ENCODE measurements at places on chromosomes 3 and 15.

GRCh38 chr3:137694836-137695235 lies 69.3 kb upstream of the SOX14 start:
- no peak for DNase-seq

GRCh38 chr15:76380249-76380648 lies 43.7 kb downstream of the ISL2 start:
- DNase-seq: peak; percentile 29

DNA sequence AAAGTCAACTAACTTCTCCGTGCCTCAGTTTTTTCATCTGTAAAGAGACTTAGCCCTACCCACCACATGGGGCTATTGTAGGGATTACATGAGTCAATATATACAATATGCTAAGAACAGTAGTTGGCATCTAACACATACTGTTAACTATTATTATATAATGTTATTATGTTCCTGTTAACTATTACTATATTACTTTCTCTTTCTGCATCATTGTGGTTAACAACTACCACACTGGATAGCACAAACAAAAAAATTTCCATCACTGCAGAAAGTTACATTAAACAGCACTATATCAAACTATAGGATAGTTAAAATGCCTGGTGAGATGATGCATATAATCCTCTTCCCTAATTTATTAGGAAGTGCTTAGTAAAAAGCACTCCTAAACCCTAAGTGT lies 23.7 kb downstream of the STAG1 start:
- no peak for DNase-seq

DNA sequence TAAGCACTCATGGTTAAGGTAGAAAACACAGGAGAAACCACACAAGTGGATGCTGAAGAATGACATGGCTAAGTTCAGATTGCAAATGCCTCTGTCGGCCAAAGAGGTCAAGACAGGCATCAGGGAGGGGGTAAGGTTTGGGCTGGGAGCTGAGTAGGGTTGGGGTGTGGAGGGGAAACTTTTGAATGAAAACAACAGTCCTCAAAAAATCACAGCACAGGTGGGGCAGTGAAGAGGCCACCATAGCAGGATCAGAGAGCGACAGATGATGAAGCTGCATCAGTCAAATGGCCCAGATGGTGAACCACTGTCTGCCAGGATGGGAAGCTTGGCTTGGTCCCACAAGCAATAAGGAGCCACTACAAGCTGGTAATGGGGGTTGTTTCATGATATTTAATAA lies 74.9 kb downstream of the ADCY5 start:
- DNase-seq: no peak

DNA sequence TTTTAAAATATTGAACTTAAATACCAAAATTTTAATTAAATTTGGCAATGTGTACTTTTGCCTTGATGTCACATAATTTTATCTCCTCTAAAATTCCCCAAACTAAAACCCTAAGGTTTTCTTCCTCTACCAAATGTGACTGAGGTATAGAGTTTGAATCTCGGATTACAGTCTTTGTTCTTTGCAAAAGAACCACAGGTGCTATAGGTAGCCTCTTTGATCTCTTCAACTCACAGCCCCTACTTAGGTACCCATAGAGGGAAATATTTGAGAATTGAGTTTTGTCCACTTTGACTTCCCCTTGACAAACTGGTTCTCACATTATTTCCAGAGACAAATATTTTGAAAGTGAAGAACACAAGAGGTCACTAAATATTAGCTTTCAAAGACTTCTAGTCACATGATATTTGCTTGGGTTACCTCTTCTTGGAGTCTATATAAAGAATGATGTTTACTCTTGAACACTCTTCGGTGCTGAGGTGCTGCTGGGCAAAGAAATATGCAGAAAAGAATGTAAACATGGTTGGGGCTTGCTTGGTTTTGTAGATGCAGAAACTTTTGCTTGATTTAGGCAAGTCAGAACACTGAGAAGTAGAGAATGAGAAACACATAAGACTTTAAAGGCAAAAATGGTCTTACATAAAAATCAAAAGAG lies 120.8 kb upstream of the MCTP2 start:
- no peak for DNase-seq

- DNase-seq: no peak
Observed at GRCh38 chr15:85751291-85752123, 43.2 kb downstream of the KLHL25 start.
